Activated naive CD4-positive, alpha-beta T cell treated with anti-CD3 and anti-CD28 coated beads, Interleukin-2, amount 50 U/mL, for 72 hours (primary cell): ENCODE measurements at places on chromosomes 3 and 15. TPM values are rescaled to one million over a fixed set of nuclear protein-coding genes. Genes with fewer than 3 reads are reported as not detected.

- DNase-seq: no peak
Observed at GRCh38 chr3:14208977-14209394, 30.4 kb downstream of the LSM3 start.

- no peak for DNase-seq
Observed at GRCh38 chr3:69164296-69164695, 41.9 kb upstream of the LMOD3 start.

GRCh38 chr15:86611417-86612040 is 531.9 kb downstream of the AGBL1 start:
- no peak for DNase-seq

- DNase-seq: no peak
Observed at GRCh38 chr3:100500320-100500880, 8.0 kb downstream of the TMEM45A start.

DNA sequence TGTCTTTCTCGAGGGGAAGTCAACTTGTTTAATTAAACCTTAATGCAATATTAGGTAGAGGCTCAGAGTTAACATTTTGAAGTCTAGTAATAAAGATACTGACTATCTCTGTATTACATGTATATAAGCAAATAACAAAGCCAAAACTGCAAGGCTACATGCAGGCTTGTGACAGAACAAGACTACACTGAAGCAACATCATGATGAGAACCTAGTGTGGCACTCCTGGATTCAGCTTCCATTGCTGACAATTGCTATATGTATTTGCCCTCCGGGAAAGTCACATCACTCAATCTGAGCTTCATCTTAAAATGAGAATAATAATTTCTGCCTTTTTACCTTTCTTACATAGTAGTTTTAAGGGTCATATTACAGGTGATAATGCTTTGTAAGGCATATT is 15.6 kb upstream of the IL1RAP start:
- no peak for DNase-seq

DNA sequence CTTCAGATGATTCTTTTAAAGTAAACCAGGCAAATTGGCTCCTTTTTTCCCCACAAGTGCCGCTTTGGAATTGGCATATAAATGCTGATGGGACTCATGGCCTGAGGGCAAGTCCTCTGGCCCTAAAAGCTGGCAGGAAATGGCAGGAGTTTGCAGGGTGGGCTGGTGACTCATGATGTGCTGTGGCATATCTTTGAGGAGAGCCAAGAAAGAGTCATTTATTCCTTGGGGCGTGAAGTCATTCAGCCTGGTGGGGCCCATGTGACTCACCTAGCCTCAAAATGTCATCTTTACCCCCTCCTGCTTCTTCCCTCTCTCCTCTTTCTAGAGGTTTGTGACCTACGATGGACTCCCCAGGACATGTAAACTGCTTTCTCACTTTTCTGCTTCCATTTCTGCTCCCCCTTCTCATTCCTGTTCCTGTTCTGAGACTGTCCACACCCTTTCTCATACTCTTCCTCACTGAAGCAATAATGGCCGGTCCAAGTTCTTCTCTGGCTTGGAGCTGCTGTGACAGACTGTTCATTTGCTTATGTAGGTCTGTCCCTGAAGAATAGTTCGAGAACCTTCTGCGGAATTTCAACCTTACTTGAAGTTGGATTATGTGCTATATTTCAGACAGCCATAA is 326.1 kb downstream of the SATB1 start:
- DNase-seq: peak; percentile 41

DNA sequence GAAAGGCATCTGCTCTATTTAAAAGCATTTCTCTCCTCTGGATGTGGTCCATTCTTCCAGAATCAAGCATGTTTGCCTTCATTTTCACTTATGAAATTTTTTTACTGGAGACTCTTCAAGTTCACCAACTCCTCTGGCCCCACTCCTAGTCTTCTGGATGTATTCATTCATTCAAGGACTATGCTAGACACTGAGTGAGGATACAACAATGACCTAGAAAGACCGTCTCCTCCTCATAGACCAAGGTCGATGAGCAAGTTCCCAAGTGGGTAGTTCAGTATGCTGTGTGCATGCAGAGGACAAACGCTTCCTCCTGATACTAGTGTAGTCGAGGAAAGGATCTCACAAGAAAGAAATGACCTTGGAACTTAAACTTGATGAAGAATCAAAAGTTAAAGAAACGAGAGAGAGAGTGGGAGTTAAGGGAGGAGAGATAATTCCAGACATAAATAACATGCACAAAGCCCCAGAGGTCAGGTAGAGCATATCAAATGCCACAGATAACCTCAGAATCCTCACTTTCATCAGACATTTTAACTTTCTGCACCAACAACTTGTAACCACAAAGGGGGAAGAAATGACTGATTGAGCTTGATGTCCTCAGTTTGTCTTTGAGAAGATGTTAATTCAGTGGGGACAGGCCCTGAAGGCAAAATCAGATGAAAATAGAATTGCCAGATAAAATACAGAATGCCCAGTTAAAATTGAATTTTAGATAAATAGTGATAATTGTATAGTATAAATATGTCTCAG is 149.4 kb downstream of the IMPG2 start:
- no peak for DNase-seq

- DNase-seq: no peak
Observed at GRCh38 chr15:89138999-89139612, 50.9 kb downstream of the ABHD2 start.

- DNase-seq: no peak
Observed at GRCh38 chr3:123559040-123559861, 25.6 kb downstream of the HACD2 start.

GRCh38 chr3:106206146-106206545 is 337.3 kb upstream of the CBLB start:
- DNase-seq: no peak

GRCh38 chr3:3516996-3517395 is 282.2 kb upstream of the LRRN1 start:
- no peak for DNase-seq

DNA sequence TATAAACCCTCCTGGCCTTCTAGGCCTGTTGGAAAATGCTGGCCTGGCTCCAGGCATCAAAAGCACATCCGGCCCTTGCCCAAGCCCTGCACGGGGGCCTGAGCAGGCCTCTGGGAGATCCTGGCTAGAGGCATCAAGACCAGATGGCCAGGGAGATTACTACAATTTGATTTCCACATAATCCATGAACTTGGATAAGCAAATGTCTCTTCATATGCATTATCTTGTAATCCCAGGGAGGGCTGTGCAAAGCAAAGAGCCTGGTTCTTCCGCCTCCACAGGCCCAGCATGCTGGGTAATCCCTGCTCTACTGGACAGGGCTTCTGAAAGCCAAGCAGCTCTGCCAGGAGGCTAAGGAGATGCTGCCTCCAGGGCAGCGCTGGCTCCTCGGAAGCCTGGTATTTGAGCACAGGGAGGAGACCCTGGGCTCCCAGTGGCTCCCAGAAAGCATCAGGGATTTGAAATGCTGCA is 18.2 kb downstream of the MRPL46 start:
- no peak for DNase-seq

CLPX gene
- total RNA-seq: 84.1 TPM

DNA sequence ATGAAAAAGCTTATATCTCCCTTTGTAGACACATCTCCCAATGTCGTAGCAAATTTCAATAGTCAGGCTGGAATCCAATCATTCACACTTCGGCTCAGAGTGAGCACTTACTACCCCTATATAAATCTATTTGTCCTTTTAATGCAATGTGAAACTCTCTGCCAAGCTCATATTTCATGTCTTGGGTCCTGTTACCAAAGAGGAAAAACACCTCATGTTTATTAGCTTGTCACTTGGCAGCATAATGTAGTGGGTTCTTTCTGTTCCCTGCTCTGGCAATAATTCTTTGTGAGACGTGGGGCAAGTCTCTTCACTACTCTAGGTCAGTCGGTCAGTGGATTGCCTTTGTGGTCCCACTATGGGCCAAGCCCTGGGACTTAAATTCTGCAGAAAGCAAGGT is 107.1 kb downstream of the SRGAP3 start:
- no peak for DNase-seq

- no peak for DNase-seq
Observed at GRCh38 chr3:141875893-141876380, 506 bp upstream of the ATP1B3 start.

DNA sequence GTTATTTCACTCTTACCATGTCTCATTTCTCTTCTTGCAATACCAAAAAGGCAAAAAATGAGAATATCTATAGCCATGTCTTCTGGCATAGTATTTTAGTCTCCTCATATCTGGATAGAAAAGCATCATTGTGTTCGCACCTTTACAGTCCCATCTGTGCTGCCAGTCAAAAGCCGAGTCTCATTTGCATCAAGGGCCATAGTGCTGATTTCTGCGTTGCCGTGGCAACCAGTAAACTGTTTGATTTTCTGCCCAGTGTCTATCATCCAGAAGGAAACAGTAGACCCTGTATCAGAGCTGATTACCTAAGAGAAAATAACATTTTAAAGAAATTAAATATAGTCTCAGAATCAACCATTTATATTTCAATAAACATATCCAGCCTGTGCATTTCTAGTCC is 86.1 kb upstream of the SERPINI2 start:
- DNase-seq: no peak
